ENCODE measurements at places on chromosomes 1 and 21. TPM values are rescaled to one million over a fixed set of nuclear protein-coding genes. Genes with fewer than 3 reads are reported as not detected.

OR2T35 gene
- not detected for total RNA-seq

COL11A1 gene
- 2.6 TPM for total RNA-seq

CELSR2 gene
- 7.5 TPM for total RNA-seq

OR2T11 gene
- 0.26 TPM for total RNA-seq

PRDM16 gene
- total RNA-seq, result 15.2 TPM

HSD3B2 gene
- total RNA-seq, result not detected

MRPL24 gene
- total RNA-seq, result 25.2 TPM

DNA sequence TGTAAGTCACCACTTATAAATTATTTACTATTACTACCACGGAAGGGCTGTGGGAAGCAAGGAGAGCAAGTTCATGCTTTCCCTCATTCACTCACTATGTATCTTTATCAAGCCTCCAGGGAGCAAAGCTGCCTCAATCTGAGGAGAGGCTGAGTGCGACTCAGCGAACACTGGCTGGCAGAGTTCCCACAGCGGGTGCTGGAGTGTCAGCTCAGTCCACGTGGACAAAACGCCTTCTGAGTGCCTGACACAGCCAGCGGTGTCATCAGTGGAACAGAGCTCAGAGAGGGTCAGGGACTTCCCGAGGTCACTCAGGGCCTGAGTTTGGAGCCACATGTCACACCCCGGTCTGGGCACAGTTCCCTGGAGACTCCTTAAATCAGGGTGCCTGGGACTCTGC is 16.9 kb downstream of the MATN1 start:
- H3K27me3 ChIP-seq, result no peaks in the 10 kb centered on the region
- no peak overlapping the region for H3K4me3 ChIP-seq
- H3K27ac ChIP-seq, result no peak overlapping the region
- peak; percentile 55 for DNase-seq
- H3K36me3 ChIP-seq, result no peaks in the 10 kb centered on the region

DNA sequence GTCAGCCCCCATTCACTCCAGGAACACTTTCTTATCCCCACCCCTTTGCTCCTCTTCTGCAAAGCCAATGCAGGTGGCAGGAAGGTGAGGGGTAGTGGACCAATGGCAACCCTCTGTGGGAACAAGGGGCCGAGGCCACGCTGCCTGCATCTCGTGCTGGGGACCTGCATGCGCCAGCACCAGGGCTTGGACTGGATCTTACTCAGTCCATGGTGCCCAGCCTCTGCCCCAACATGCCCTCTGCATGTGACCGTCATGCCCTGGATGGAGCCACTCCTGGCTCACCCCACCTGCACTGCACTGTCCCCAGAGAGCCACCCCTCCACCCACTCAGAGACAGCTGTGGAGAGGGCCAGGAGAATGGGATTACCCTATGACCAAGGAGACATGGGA is 22.2 kb downstream of the CITED4 start:
- H3K4me3 ChIP-seq, result no peak overlapping the region
- H3K27me3 ChIP-seq, result no peaks in the 10 kb centered on the region
- no peak overlapping the region for H3K27ac ChIP-seq
- DNase-seq, result no peak
- H3K4me1 ChIP-seq, result peaks cover 3% of the 10 kb centered on the region

DNA sequence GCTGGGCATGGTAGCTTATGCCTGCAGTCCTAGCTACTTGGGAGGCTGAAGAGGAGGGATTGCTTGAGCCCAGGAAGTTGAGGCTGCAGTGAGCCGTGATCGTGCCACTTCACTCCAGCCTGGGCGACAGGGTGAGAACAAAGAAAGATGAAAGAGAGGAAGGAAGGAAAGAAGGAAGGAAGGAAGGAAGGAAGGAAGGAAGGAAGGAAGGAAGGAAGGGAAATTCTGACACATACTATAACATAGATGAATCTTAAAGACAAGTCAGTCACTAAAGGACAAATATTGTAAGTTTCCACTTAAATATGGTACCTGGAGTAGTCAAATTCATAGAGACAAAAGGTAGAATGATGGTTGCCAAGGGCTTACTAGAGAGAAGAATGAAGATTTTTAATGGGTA is 108.0 kb upstream of the CACHD1 start:
- H3K4me1 ChIP-seq, result no peaks in the 10 kb centered on the region
- no peak for DNase-seq
- H3K27ac ChIP-seq, result no peak overlapping the region
- no peaks in the 10 kb centered on the region for H3K36me3 ChIP-seq

DNA sequence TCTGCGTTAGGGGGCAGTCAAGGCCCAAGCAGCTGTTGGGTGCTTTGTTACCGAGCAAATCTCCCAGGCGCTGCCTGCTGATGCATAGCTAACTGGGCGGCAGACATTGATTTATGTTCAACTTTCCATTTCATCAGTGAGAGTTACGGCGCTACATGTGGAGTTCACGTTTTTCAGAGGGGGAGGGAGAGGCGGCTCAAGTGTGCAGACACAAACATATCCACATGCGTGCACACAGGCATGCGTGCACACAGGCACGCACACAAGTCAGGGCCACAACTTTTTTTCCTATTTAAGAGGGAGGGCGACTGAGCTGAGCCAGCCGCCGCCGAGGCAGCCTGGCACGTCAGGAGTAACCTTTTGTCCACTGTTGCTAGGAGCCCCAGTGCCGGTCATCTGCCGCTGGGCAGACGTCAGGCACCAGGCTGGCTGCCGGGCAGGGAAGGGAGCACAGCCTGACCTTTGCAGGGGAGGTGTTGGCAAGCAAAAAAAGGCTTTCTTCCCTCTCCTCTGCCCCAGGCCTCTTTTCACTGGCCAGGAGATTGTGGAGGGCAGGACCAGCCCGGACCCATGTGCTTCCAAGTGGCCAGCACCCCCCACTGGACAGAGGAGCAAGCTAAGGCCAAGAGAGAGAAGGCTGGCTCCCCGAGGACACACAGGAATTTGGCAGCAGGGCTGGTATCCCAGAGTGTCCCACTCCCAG is 73.3 kb downstream of the MRPL37 start:
- peaks cover 60% of the 10 kb centered on the region for H3K4me1 ChIP-seq
- DNase-seq, result peak; percentile 42
- no peak overlapping the region for H3K4me3 ChIP-seq

GRCh38 chr21:42561762-42562650 is 48.4 kb downstream of the SLC37A1 start:
- DNase-seq, result no peak
- no peak overlapping the region for H3K27ac ChIP-seq
- no peak overlapping the region for H3K4me3 ChIP-seq
- no peaks in the 10 kb centered on the region for H3K27me3 ChIP-seq

GRCh38 chr1:200919386-200919785 is 24.7 kb downstream of the INAVA start:
- no peaks in the 10 kb centered on the region for H3K4me1 ChIP-seq
- no peak for DNase-seq
- H3K27ac ChIP-seq, result no peak overlapping the region
- H3K27me3 ChIP-seq, result no peaks in the 10 kb centered on the region

- no peaks in the 10 kb centered on the region for H3K4me1 ChIP-seq
- H3K36me3 ChIP-seq, result no peaks in the 10 kb centered on the region
- H3K27ac ChIP-seq, result no peak overlapping the region
- no peak for DNase-seq
These were observed 123.2 kb downstream of the SLC30A10 start for GRCh38 chr1:219805191-219805590.

DNA sequence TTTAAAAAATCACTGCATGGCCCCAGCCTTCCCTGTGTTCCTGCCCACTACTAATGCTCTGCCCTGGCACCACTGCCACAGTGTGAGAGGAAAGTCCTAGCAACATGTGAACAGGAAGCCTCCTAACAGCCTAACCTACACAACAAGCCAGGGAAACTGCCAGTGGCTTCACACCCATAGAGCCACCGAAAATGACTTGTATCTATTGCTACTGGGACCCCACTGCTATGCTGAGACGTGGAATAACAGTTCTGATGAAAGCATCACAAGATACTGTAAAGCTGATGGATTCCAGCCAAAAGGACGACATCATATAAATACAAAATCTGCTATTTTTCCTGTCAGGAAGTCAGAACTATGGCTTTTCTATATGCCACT is 74.9 kb downstream of the JAK1 start:
- no peaks in the 10 kb centered on the region for H3K27me3 ChIP-seq
- H3K36me3 ChIP-seq, result no peaks in the 10 kb centered on the region
- no peak for DNase-seq
- H3K27ac ChIP-seq, result no peak overlapping the region
- peaks cover 53% of the 10 kb centered on the region for H3K4me1 ChIP-seq

GRCh38 chr1:94863297-94863911 is 43.2 kb downstream of the SLC44A3 start:
- H3K27me3 ChIP-seq, result no peaks in the 10 kb centered on the region
- H3K4me1 ChIP-seq, result peaks cover 50% of the 10 kb centered on the region
- no peak overlapping the region for H3K4me3 ChIP-seq
- peak; percentile 31 for DNase-seq
- H3K27ac ChIP-seq, result peak overlapping the region; percentile 86

DNA sequence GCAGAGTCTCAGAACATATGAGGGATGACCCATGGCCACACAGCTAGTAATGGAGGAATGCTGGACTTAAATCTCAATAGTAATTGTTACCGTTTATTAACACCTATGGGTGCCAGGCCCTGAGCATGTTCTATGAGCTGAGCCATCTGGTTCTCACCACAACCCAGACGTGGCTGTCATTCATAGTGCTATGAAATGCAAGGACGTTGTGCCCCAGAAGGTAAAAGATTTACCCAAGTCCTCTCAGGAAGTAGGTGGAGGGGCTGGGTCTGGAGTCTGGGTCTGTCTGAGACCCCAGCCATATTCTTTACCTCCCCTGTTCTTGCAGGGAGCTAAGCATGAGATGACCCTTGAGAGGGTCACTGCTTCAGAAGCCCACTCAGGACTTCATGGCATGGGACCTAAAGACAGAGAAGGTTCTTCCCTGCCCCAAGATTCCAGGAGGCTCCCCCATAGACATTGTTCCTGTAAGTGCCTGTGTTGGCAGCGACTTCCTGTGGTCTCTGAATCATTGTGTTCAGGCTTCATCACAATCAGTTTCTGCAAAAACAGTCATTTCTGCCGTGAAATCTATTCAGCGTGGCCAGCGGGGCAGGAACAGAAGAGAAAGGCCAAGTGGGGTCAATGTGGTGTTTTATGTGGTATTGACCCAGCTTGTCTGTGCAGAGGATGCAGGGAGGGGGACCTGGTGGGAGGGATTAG is 475.4 kb downstream of the PTPRU start:
- H3K27ac ChIP-seq, result peak overlapping the region; percentile 46
- no peaks in the 10 kb centered on the region for H3K27me3 ChIP-seq
- no peaks in the 10 kb centered on the region for H3K36me3 ChIP-seq
- DNase-seq, result peak; percentile 32
- no peak overlapping the region for H3K4me3 ChIP-seq
- no peaks in the 10 kb centered on the region for H3K4me1 ChIP-seq

DNA sequence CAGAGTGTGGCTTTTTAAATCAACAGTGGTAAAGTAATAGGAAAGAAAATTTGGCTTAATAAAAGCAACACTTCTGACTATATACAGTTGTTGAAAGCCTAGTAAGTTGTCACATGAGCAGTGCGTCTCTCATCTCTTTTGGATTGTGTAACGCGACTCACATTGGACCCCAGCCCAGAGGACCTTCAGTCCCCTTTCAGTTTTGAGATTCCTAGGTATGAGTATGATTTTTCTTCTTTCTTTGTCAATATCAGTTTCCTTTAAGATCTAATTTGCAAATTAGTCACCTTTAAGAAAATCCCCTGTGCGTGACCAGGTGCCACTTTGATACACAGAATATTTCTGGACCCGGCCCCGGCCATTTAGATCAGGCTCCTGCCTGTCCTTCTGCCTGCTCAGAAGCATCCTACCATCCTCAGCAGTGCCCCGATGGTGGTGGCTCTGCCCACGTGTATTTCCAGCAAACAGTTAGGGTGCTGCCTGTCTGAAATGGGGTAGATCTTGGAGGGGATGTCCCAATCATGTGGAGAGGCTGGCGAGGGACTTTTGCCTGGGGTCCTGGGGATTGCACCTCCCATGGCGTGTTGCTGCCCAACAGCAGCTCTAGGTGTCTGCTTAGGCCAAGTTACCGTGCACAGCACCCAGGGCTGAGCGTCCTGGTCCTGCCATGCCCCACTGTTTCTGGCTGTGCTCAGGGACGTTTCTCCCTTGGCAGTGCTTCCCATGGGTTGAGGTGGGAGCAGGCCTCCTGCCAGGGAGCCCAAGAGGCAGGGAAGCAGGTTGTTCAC is 21.1 kb downstream of the SNAP47 start:
- no peaks in the 10 kb centered on the region for H3K36me3 ChIP-seq
- no peak overlapping the region for H3K27ac ChIP-seq
- DNase-seq, result no peak
- H3K27me3 ChIP-seq, result no peaks in the 10 kb centered on the region
- no peak overlapping the region for H3K4me3 ChIP-seq

- H3K4me3 ChIP-seq, result no peak overlapping the region
- no peaks in the 10 kb centered on the region for H3K36me3 ChIP-seq
- DNase-seq, result no peak
- H3K4me1 ChIP-seq, result peaks cover 15% of the 10 kb centered on the region
These were observed 37.1 kb upstream of the DOCK7 start for GRCh38 chr1:62725255-62725654.

All from body of pancreas (tissue), 4 donors.